ENCODE measurements at places on chromosomes 7 and 10.

DNA sequence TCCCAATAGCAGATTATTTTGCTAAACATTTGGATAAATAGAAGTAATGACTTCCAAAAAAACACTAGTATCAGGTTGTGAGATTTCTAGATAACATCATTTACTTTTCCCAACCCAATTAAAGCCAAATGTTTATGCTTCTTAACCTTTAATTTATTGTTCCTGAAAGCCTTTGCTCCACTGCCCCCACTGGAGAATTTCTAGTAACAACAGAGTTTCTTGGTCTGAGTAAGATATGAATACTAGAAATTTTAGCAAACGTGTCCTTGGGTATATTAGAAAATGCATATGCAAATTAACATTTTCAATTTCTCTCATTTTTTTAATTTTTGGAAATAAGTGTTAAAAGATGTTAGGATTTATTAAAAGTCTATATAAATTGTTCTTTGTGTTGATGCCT is 958.0 kb upstream of the PHF14 start:
- DNase-seq, result no peak

DNA sequence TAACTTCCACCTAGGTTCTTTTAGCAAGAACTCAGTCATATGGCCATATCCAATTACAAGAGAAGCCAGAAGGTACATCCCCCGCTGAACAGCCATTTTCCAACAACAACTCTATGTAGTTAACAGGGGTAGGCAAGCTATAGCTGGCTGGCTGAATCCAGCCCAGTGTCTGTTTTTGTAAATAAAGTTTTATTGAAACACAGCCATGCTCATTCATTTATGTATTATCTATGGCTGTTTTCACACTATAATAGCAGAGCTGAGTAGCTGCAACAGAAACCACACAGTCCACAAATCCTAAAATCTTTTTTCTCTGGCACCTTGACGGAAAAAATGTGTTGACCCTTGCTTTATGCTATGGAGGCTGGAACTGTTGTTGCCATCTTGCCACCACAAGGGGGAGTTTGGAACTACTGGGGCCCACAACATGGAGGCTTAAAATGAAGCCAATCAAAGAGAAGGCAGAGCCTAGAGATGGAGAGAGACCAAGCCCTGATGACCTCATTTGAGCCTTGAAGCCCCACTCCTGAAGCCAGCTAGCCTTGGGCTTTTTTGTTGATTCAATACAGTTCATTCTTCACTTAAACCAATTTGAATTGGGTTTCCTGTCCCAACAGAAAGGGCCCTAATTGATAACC is 33.3 kb upstream of the XPNPEP1 start:
- no peak for DNase-seq

GRCh38 chr10:92506336-92506735 is 67.6 kb downstream of the IDE start:
- DNase-seq, result no peak

GRCh38 chr7:159165352-159165751 is 20.7 kb upstream of the VIPR2 start:
- no peak for DNase-seq

DNA sequence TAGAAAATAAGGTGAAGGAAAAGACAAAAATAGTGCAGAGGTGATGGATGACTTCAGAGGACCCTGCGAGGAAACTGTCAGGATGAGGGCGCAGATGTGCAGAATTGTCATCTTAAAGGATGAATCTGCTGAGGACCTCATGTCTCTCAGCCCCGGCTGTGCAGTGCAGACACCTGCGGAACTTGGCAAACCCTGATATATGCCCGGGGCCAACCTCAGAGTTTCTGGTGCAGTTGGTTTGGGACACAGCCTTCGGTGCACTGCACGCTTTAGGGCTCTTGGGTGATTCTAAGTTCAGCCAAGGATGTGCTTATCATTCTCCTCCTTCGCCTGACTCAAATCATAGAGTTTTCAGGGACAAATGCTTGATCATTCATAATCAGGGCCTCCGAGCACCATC is 310.1 kb downstream of the TCERG1L start:
- no peak for DNase-seq

GRCh38 chr10:30398193-30398592 is 35.8 kb upstream of the MAP3K8 start:
- no peak for DNase-seq

DNA sequence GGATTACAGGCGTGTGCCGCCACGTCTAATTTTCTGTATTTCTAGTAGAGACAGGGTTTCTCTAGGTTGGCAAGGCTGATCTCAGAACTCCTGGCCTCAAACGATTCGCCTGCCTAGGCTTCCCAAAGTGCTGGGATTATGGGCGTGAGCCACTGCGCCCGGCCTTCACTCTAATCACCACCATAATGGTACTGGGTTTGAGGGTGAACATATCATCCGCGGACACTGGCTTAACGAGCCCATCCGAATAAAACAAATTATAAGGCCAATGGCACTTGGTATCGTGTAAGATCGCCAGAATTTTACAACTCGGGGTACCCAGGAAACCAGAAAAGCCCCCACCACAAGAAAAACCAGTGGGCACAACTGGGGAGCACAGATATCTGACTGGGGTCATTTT is 580 bp downstream of the FAM200A start:
- no peak for DNase-seq

GRCh38 chr10:123013456-123014419 is 4.9 kb downstream of the ACADSB start:
- peak; percentile 50 for DNase-seq

- DNase-seq, result peak; percentile 86
Observed at GRCh38 chr7:95549818-95550529, 46.3 kb downstream of the PDK4 start.

GRCh38 chr10:105585171-105585570 is 944.1 kb downstream of the SORCS3 start:
- DNase-seq, result peak; percentile 19

GRCh38 chr10:23171232-23171876 is 20.8 kb upstream of the PTF1A start:
- peak; percentile 39 for DNase-seq

DNA sequence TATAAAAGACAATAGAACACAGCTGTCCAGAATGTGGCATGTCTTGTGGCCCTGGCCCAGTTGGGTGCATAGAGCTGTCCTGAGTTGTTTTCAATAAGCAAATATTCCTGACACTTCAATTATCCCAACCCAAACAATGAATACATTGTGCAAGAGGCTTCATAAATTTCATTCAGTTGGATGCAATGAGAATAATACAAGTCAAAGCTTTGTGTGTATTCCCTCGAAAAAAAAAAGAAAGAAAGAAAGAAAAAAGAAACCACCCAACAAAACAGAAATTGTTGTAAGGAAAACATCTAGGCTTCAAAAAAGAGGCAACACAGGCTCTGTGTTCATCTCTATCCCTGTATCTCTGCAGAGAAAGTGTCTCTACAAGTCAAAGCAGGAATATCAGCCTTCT is 138.7 kb upstream of the ADO start:
- DNase-seq, result no peak

- no peak for DNase-seq
Observed at GRCh38 chr10:62669341-62669740, 135.2 kb upstream of the ADO start.

GRCh38 chr10:11553773-11554381 is 57.6 kb downstream of the USP6NL start:
- DNase-seq, result no peak

GRCh38 chr10:49539320-49539885 is 482 bp upstream of the ERCC6 start:
- DNase-seq, result peak; percentile 69

- DNase-seq, result no peak
Observed at GRCh38 chr10:119441921-119442757, 100.4 kb downstream of the RGS10 start.

DNA sequence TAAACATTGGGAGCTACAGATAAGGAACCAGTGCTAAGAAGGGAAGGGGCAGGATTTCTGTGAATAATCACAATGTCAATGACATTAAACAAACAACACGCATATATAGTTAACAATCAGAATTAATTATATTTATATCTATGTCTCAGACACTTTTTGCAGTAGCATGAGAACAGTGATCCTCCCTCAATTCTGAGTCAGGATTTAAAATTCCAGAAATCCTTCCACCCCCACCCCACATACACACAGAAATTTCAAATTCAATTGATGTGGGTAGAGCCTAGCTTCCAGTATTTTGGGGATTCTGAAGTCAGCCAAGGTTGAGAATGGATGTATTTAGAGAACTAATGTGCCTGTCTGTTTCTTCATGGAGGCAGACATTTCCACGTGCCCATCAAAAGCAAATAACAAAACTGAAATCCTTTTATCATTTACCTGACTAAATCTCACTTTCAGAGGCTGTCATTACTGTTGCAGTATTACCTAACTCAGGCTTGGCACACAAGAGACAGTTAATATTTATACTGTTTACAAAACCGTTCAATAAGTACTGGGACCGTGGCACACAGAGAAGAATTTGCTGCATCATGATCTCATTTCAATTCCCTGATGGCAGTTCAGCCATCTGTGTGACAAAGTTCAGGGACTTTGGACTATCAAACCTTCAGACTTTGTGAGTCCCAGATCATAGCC is 116.6 kb upstream of the PALS2 start:
- DNase-seq, result no peak

DNA sequence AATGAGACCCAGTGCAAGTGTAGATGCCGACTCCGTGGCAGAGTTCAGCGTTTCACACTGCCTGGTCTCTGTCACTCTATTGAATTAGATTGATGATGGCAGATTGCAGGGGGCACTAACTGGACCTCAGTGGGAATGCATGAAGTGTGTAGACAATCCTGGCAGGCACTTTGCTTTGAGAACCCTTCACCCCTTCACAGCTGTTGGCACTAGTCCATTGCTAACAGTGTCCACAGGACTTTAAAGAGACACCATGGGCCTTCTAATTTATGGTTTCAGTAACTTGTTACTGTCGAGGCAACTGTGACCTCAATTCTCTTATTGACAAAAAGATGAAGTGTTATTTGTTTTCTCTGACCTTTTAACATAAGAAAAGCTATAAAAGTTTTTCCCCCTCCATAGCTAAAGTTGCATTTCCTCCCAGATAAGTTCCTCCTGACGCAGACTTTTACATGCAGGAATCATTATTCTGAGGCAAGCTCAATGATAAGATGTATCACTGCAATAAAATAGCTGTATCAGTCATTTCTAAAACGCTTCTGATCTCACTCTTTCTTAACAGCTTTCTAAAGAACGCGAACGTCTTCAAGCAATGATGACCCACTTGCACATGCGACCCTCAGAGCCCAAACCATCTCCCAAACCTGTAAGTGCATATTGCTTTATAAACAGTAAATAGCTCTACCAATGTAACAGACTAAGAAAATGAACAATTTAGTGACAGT is 238.9 kb downstream of the FOXP2 start:
- DNase-seq, result no peak

GRCh38 chr7:129053938-129054437 is 923 bp downstream of the TNPO3 start:
- DNase-seq, result no peak

GRCh38 chr7:141118767-141119166 is 44.9 kb downstream of the TMEM178B start:
- no peak for DNase-seq

DNA sequence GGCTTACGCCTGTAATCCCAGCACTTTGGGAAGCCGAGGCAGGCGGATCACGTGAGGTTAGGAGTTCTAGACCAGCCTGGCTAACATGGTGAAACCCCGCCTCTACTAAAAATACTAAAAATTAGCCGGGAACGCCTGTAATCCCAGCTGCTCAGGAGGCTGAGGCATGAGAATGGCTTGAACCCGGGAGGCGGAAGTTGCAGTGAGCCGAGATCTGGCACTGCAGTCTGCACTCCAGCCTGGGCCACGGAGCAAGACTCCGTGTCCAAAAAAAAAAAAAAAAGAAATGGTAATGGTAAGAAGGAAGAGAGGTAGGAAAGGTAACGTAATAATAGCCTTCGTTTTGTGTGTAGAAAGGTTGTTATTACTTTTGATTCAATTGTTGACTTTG is 1.2 kb downstream of the HSPA14 start:
- DNase-seq, result peak; percentile 9

DNA sequence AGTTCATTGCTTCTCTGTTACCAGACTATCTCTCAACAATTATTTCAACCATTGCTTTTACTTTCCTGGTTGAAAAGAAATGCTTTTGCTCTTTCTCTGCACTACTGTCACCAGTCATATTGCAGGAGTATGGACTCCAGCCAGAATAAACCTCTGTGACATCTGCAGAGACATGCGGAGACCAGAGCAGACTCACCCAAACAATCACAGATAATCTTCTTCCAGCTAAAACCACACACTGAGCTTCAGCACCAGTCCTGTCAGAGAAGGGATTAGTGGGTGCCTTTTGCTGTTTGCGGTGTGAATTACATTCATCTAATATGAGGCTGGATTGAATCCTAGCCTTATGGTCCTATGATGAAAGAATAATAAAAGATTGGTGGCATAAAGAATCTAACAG is 258.6 kb downstream of the CNTNAP2 start:
- no peak for DNase-seq

DNA sequence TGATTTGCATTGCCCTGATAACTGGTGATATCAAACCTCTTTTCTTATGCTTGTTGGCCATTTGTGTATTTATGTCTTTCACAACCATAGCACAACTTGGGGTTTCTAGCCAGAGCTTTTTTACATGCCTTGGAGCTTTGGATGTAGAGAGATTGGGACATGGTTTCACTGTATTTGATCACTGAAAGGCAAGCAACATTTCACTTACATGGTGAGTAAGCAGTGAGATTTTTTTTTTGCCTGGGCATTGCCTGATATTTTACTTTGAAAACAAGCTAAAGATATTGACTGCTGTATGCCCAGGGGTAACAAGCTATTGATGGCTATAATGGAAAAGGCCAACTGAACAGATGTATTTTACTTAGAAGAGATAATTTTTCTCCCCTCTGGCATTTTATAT is 259.0 kb downstream of the PHTF2 start:
- no peak for DNase-seq

- no peak for DNase-seq
Observed at GRCh38 chr10:29204070-29204800, 84.6 kb upstream of the LYZL1 start.

DNA sequence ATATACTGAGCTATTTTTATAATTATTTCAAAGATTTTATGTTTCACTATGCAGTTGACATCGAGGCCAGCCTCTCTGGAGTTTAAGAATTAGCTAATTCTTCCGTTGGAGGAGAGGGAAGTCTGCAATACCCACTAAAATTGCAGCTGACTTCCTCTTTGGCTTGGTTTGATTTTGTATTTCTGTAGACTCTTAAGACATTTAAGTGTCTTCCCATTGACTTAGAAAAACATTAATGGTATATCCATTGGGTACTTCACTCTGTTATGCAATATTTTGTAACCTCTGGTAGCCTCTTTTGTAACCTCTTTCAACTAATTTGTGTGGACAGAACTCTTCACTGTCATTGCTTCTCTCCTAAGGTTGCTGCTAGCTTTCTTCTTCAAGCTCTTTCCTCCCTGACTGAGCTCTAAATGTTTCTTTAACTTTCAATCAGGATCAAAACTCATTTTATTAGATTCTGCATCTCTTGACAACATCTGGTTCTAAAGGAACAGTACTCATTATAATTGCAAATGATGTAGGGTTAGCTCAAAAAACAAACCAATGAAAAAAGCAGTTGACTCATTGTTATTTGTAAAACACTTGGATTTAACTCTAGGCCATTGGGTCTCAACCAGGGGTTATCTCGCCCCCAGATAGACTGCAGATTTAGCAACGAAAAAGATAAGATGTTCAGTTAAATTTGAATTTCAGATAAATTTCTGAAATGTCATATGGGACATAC is 1.7 kb upstream of the ANKRD22 start:
- no peak for DNase-seq
